Stimulated activated CD8-positive, alpha-beta memory T cell treated with anti-CD3 and anti-CD28 coated beads, Interleukin-7, amount 100 ng/mL, for 48 hours (primary cell): ENCODE measurements at places on chromosomes 13 and 19.

- DNase-seq: no peak
These were observed 549.0 kb downstream of the GPC6 start for GRCh38 chr13:93775507-93776108.

DNA sequence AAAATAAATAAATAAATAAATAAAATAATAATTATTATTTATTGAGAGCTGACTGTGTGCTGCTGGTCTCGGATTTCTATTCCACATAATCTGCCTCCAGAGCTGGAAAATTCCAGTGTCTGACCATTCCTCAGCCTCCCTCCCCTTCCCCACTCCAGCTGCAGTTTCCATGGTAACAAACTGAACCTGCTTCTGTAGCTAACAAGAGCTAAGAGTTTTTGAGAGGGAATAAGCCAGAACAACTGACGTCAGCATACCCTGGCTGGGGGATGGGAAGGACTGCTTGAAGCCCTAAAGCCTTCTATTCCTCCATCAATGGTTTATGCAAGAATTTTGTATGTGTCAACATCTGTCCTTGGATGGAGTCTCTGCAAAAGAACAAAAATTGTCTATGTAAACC is 26.0 kb upstream of the PEG3 start:
- DNase-seq: no peak

GRCh38 chr19:55080121-55080967 is 4.7 kb downstream of the EPS8L1 start:
- peak; percentile 65 for DNase-seq

DNA sequence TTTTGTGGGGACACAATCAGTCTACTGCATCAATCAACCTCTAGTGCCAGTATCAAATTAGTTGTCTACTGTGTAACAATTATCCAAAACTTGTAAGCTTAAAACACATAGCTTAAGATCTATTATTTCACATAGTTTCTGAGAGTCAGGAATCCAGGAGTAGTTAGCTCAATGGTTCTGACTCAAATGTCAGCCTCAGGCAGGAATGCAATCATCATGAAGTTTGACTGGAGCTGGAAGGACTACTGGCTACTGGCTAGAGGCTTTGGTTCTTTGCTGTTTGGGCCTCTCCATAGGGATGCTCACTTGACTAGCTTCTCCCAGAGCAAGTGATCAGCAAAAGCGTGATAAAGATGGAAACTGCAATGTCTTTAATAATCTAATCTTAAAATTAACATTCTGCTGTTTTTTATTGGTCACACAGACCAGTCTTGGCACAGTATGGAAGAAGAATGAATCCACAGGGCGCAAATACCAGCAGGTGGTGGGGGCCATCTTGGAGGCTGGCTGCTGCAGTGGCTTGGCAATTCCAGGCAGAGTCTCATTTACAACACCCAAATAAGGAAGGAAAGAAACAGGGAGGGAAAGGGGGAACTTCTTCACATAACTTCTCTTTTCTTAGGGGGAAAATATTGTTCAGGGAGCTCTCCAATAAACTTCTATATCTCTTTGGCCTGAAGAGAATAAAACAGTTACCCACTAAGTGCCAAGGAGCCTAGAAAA is 15.7 kb downstream of the CAB39L start:
- DNase-seq: no peak

- no peak for DNase-seq
These were observed 19.0 kb upstream of the PLPP2 start for GRCh38 chr19:310141-310651.

DNA sequence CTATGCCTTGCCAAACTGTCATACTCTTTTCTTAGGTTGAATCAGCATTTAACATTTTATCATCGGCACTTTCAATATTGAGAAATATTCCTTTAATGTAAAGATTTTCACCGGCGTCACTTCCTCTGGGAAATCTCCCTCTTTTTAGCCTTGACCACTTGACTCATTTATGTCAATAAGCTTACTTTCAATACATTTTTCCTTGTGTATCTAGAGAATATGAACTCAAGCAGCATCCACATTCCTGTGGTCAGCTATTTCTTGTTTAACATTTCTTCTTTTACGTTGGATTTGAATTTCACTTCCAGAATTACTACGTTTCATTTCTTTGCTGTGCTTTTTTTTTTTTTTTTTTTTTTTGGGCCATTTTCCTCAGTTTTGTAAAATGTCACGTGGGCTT is 271.2 kb upstream of the HTR2A start:
- no peak for DNase-seq
